Hepatocyte (in vitro differentiated cells): ENCODE measurements at places on chromosomes 11 and 22.
A peak's percentile ranks its signal among the peaks of the same experiment; 100 is the strongest.

DNA sequence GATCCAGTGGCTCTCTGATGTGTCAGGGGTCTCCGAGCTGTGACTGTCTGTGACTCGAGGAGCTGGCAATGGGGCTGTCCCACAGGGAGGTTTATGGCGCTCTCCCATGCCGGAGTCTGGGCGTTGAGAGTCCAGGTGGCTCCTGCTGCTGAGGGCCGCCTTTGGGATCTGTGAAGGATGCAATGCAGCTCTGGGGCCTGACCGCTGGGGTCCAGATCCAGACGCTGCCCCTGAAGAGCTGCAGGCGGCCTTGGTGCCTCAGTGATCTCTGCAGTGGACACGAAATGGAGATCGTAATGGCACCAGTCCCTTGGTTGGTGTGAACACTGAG is 155.3 kb downstream of the TBC1D22A start:
- H3K27me3 ChIP-seq: no peaks in the 10 kb centered on the region
- H3K4me1 ChIP-seq: no peaks in the 10 kb centered on the region
- H3K27ac ChIP-seq: no peak overlapping the region
- H3K4me3 ChIP-seq: no peak overlapping the region

DNA sequence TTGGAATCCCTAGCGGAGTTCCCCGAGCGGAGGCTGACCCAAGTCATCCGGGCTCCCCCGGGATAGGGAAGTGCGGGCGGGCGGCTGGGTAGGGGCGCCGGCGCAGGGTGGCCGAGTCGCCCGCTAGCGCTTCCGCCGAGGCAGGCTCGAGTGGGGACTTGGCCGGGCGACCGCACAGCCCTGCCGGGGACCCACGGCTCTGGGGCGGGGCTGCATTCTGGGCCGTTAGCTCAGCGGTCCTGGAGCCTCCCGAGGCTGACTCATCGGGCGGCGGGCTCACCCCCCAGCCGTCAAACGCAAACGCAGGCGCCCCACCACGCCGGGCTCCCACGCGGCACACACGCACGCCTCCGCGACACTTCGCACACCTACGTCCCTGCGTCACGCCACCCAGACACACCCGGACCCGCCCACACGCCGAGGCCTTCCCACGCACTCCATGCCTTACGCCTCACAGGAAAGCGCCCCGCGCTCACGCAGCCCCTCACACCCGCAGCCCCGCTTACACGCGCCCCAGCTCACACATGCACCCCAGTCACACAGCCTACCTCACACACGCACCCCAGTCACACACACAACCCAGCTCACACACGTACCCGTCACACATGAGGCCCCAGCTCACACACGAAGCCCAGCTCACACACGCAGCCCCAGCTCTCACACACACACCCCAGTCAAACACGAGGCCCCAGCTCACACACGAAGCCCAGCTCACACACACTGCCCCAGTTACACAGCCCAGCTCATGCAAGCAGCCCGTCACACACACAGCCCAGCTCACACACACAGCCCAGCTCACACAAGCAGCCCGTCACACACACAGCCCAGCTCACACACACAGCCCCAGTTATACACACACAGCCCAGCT is 1.2 kb downstream of the PHLDB1 start:
- peak overlapping the region; percentile 84 for H3K4me3 ChIP-seq
- peaks cover 77% of the 10 kb centered on the region for H3K4me1 ChIP-seq
- peak; percentile 81 for DNase-seq
- peaks cover 23% of the 10 kb centered on the region for H3K27me3 ChIP-seq
- H3K27ac ChIP-seq: peak overlapping the region; percentile 86

- no peaks in the 10 kb centered on the region for H3K36me3 ChIP-seq
- DNase-seq: no peak
- H3K4me3 ChIP-seq: no peak overlapping the region
Observed at GRCh38 chr11:70521475-70522308, 123.4 kb downstream of the CTTN start.

- DNase-seq: no peak
- no peak overlapping the region for H3K4me3 ChIP-seq
- H3K27me3 ChIP-seq: no peaks in the 10 kb centered on the region
- no peak overlapping the region for H3K27ac ChIP-seq
- no peaks in the 10 kb centered on the region for H3K4me1 ChIP-seq
- H3K36me3 ChIP-seq: peaks cover 7% of the 10 kb centered on the region
Observed at GRCh38 chr11:77617892-77618291, 19.7 kb downstream of the CLNS1A start.

DNA sequence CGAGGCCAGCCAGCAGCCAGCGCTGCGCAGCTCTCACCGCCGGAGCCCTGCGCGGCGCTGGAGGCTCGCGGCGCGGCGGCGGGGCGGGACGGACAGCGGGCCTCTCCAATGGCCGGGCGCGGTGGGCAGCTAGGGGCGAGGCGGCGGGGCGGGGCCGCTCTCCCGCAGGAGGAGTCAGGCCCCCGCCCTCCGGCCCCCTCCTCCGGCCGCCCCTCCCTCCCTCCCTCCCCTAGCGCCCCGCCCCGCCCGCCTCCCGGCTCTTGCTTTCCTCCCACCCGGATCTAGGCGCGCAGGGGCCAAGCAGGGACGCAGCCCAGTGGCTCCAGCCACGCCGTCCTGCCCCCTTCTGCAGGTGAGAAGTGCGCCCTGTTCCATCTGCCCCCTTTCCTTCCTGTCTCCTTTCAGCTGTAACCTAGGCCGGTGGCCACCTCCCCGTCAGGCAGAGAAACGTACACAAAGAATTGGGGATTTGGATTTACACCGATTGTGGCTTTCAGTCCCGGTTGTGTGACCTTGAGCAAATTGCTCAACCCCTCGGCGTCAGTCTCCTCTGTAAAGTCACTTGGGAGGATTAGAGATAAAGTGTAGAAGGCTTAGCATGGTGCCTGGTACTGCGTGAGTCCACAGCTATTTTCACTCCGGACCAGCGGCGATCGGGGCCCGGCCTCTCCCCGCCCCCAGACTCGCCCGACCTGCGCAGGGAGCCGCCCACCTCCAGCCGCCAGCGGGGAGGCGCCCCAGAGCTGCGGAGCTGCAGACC is at the start of gene FZD4:
TSS of gene FZD4 (minus strand) at position 35 of the 760 bp plus-strand sequence. CDS start 310 bp downstream, outside the sequence.
- H3K4me1 ChIP-seq: peaks cover 39% of the 10 kb centered on the region
- DNase-seq: peak; percentile 97
- no peaks in the 10 kb centered on the region for H3K36me3 ChIP-seq
- H3K27ac ChIP-seq: peak within 1 kb of the TSS; percentile 95
- H3K4me3 ChIP-seq: peak within 1 kb of the TSS; percentile 79

- no peak for DNase-seq
- no peak overlapping the region for H3K4me3 ChIP-seq
- no peak overlapping the region for H3K27ac ChIP-seq
- no peaks in the 10 kb centered on the region for H3K27me3 ChIP-seq
- no peaks in the 10 kb centered on the region for H3K4me1 ChIP-seq
- H3K36me3 ChIP-seq: no peaks in the 10 kb centered on the region
Observed at GRCh38 chr22:20616451-20617043, 109.1 kb downstream of the MED15 start.
